Activated CD4-positive, alpha-beta T cell treated with anti-CD3 and anti-CD28 coated beads for 4 hours (primary cell): ENCODE measurements at places on chromosomes 7 and 10.
A peak's percentile ranks its signal among the peaks of the same experiment; 100 is the strongest.

DNA sequence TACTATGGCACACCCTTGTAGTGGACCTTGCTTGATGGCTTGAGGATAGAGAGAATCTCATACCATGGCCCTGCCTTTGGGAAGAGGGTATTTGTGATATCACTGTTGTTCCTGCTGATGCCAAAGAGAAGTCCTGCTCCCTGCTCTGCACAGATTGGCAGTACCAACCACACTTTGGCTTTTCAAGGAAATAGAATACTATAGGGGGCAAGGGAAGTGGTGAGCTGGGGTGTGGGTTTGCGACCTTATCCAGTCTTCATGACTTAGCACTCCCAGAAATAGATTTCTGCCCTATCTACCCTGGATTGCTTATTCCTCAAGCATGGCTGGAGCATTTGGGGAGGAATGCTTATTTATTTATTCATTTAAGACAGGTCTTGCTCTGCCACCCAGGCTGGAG is 6.8 kb upstream of the MAPK8 start:
- DNase-seq = no peak

- no peak for DNase-seq
Measured at GRCh38 chr10:86678999-86679792, 10.9 kb downstream of the LDB3 start.

GRCh38 chr10:91366704-91367103 is 43.4 kb upstream of the HECTD2 start:
- DNase-seq = no peak

DNA sequence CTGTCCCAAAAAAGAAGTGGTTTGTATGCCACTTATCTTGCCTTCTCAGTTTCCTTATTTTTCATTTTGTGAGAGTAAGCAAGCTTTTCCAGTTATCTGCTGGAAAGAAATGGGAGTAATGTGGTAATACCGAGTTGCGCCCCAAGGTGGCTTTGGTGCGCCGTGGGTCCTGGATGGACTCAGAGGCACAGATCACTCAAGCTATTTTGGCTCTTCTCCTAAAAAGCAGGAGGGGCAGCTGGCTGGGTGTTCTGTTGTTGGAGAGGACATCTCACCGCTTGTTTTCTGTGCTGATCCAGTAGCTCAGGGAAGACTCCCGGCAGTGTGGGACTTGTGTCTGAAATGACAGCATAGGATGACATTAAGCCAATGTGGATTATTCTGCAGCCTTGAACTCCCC is 16.4 kb downstream of the PRKRIP1 start:
- peak; percentile 25 for DNase-seq

- DNase-seq = no peak
Measured at GRCh38 chr7:110148054-110148453, 942.9 kb upstream of the LRRN3 start.

DNA sequence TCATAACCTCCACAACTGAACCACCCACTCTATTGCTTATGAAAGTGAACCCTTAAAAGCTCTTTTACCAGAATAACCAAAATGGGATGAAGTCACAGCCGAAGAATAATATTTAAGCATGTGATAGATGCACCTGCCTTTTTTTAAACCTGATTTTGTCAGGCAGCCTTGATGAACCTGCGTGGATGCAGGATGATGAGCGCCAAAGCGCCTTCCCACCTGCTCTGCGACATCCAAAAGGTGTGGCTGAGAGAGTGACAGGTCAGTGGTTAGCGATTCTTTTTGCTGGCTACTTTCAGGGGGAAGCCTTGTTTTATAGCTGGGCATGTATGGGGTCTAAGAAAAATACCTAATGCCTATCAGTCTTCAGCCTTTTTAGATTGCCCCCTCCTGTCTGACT is 157.8 kb downstream of the FANK1 start:
- DNase-seq = no peak

GRCh38 chr10:125538947-125539731 is 143.8 kb downstream of the TEX36 start:
- DNase-seq = no peak

- no peak for DNase-seq
Measured at GRCh38 chr10:84739641-84740040, 411.3 kb downstream of the CCSER2 start.

DNA sequence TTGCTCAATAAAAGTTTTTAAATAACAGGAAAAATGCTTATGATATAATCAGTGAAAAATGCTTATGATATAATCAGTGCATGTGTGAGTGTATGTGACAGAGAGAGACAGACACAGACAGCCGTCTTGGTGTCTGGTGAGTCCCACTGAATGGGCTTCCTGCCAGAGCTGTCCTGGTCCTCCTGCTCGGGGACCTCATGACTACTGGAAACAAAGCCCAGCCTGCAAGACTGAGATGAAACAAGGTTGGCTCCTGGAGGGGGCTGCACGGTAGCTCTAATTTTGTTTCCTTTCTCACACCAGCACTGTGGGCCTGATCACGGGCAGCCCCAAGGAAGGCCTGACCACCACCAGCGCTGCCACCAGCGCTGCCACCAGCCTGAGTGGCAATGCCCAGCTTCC is 57.3 kb downstream of the NRP1 start:
- DNase-seq = no peak

- DNase-seq = no peak
Measured at GRCh38 chr10:945778-946177, 14.3 kb upstream of the LARP4B start.

- DNase-seq = no peak
Measured at GRCh38 chr10:128280271-128280670, 154.0 kb upstream of the MKI67 start.

DNA sequence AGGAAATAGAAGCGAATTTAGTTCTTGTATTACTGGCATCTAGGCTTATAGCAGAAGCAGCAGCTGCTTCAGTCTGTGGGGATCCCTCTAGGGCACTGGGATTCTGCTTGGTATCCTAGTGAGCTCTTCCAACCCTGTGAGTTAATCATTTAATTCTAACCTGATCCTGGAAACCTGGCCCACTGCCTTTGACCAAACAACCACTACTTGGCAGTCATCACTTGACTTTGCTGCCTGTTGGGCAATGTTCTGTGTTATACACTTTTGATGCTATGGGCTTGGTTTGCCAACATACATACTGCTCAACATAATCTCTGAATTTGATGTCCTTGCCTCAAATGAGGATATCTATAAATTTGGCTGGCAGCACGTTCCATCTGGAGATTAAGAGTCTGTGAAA is 813.4 kb downstream of the ANKRD7 start:
- no peak for DNase-seq

DNA sequence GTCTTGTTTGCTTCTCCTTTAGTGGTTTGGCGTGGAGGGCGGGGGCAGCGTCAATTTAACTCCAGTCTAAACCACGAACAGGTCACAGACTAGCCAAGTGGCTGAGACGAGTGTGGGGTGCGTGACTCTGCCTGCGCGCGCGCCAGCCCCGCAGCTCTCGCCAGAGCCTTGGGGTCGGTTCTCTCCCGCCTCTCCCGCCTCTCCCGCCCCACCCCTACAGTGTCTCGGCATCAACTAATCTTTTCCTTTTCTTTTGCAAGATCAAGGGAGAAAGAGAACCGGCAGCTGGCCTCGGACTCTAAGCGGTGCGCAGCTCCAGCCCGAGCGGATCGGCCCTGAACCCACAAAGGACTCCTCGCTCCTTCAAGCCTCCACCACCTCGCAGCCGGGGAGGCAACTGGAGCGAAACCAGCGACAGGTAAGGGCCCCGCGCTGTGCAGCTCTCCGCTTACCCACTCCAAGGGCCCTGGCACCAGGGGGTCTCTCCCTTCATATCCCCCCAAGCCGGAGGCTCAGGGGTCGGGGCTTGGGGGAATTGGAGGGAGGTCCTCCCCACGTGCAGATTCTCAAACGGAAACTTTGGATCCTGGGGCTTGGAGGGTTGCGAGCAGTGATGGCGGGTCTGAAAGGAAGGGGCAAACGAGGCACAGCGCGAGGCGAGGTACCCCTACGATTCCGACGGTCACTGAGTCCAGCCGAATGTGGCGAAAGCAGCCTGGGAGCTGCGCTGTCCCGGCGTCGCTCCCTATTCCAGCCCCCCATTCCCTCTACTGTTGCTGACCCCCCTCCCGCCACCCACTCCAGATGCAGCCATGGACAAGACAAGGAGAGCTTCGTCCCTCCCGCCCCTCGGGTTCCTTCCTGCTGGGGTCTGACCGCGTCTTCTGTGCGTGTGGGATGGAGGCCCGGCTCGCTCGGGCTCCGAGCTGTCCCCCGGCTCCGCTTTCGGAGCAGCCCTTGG is 829 bp downstream of the CHRM2 start:
- no peak for DNase-seq

DNA sequence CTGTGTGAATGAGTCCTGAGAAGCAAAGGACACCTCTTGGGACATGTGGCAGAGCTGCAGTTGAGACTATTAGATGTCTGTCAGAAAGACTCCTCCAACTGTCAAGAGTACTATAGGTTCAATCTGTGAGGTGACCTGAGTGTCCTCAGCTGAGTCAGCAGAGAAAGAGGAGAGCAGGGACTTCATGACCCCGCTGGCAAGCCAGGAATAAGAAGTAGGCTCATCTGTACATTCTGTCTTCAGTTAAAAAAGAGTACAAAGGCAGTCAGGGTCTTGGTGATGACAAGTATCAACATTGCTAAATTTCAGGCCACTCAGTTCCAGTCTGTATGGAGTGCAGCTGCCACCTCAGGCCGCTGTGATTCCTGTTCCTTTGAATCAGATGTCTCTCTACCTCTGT is 25.1 kb downstream of the HECTD2 start:
- DNase-seq = no peak

DNA sequence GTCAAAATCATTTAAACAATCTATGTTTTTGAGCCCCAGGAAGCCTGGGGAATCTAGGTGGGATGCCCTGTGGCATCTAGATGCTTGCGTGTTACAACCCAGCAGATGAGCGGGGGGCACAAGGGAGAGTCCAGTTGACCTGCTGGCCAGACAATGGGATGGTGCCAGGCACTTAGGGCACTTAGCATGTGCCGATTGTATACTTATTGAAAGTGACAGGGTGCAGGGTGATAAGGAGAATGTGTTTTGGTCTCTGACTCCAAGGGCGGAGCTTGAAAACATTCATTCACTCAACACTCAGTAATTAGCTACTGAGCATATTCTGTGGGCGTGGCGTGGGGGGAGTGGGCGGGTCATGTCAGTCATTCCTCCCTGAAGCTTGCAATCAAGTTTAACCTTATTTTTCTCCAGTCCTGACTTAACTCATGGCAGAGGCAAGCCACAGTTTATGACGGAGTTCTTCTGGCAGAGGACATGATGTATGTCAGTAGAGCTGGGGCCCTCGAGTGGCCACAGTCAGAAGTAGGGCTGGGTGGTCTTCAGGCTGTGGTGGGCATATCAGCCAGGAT is 115.1 kb downstream of the PRKCQ start:
- no peak for DNase-seq

DNA sequence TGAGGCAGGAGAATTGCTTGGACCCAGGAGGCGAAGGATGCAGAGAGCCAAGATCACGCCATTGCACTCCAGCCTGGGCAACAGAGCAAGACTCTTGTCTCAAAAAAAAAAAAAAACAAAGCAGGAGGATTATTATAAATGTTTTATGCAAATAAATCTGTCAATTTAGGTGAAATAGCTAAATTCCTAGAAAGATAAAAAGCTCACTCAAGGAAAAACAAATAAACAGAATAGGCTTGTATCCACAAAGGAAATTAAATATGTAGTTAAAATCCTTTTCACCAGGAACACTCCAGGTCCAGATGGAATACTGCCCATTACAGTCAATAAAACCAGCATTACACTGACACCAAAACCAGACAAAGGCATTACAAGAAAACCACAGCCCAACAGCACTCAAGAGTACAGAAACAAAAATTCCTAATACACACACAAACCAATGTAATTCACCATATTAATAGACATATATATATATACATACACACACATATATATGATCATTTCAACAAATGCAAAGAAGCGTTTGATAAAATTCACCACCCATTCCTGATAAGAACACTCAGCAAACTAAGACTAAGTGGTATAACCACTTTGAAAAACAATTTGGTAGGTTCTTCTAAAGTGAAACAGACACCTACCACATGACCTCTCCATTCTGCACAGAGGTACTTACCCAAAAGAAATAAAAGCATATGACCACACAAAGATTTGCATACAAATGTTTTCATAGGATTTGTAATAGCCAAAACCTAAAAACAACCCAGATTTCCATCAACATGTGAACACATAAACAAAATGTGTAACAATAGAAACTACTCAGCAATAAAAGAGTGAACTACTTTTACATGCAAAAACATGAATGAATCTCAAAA is 38.8 kb downstream of the ABI1 start:
- DNase-seq = no peak

DNA sequence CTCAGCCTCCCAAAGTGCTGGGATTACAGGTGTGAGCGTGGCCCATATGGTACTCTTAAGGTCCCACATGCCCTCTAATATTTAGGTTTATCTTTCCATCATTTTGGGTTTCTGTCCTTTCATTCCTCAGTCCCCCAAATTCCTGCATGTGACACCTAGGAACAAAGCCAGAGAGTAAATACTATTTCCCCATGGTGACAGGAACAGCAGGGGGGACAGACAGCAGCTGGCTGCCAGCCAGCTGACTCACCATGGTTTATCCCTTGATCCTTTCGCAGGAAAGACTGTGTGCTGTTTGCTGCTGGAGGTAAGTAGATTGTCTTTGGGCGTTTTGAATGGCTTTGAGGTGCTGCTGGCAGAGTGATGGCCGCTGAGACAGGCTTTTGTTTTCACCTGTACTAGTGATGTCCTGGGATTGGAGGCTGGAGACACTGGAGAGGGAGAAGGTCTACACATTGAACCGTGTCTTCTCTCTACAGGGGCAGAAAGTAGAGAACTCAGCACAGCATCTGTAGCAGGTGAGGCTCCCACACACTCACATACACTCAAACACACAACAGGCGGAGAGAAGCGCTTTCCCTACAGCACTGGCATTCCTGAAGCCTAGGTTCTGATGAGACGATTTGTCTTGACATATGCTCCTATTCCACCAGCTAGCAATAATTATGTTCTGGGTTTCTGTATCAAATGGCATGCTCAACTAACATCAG is 83.7 kb upstream of the EFCAB10 start:
- DNase-seq = no peak

DNA sequence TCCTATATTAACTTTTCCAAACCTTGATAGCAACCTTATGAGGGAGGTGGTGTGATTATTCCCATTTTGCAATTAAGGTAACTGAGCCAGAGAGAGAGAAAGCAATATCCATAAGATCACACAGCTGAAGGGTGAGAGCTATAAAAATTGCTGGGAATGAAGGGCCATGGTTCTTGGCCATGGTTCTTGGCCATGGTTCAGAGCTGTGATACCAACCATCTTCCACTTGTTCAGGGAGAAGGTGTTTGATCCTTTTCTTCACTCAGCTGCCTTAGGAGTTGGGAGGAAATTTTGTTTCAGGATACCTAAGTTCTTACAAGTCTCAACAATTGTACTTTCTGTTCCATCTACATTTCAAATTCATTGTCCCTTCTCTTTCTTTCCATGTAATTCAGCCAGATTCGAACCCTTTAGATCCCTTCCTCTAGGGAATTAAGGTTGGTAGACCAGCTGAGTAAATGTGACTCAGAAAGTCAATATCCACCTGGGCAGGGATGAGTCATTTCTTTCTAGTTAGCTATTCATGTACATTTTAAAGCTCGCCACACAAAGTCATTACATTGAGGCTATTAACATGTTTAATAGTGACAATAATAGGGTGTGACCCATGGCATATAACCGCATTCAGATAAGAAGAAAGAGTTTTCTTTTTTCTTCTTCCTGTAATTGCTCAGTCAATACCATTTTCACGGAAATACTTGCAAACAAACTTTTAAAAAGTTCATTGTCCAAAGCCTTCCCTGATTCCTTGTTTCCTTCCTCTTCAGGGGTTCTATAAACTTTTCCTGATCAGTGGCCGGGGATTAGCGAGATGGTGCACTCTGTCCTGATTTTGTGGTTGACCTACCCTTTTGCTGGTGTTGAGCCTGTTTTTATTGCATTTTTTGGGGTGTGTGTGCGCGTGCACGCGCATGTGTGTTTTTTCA is 143.4 kb downstream of the TCF7L2 start:
- no peak for DNase-seq
